Left forelimb (tissue), 1 donor: ENCODE measurements at places on chromosomes 11 and 22.

GRCh38 chr11:48049036-48049435 lies 68.7 kb downstream of the PTPRJ start:
- DNase-seq, result no peak

DNA sequence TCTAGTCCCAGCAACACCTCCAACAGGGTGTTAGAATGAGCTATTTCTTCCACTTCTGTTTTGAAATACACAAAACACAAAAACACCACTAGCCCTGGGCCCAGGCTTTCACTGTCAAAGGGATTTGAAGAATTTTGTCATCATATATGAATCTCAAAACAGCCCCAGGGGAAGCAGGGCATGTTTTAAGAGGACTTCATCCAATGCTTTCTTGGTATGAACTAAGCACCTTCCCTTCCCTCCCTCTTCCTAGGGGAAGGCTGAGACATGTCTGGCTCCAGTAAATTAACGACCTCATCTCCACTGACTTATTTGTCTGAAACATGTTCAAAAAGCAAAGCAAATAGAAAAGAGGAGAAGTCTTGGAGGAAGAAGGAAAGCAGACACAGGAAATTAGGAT lies 75.7 kb upstream of the INCENP start:
- DNase-seq, result no peak

DNA sequence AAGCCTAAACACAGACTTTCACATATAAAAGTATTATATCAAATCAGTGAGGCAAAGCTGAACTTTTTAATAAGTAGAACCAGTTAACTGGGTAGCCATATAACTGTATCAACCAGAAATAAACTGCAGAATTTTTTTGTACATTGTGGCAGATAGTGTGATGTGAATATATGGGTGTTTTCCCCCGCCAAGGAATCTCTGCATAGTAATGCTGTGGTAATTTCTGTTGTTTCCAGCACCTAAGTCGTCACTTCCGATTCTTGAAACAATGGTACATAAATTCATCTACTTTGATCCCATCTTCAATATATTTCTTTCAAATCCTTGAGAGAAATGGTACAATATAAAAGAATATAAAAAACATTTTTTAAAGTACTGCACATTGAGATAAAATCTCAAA lies 39.6 kb downstream of the NARS2 start:
- DNase-seq, result no peak

- DNase-seq, result no peak
Observed at GRCh38 chr22:30115705-30116104, 35.4 kb downstream of the HORMAD2 start.

GRCh38 chr11:121448431-121448941 lies 3.6 kb upstream of the SORL1 start:
- DNase-seq, result no peak

- DNase-seq, result no peak
Observed at GRCh38 chr11:116225784-116226585, 546.8 kb downstream of the BUD13 start.

DNA sequence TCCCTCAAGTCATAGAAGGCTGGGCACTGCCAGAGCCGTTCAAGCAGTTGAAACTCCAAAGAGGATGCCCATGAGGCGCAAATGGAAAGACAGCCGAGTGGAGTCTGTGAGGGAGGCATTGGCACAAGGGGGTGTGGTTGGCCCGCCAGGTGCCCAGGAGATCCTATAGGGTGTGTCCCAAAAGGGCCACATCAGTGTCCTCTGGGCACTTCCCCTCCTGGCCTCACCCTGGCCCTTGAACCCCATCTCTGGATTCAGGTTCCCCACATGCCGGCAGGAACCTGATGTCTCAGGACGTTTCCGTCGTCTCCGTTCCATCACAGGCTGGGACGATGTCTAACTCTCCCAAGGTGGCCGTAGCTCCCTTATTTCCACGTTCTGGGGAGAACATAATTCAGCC lies 54.3 kb downstream of the SBF1 start:
- no peak for DNase-seq

DNA sequence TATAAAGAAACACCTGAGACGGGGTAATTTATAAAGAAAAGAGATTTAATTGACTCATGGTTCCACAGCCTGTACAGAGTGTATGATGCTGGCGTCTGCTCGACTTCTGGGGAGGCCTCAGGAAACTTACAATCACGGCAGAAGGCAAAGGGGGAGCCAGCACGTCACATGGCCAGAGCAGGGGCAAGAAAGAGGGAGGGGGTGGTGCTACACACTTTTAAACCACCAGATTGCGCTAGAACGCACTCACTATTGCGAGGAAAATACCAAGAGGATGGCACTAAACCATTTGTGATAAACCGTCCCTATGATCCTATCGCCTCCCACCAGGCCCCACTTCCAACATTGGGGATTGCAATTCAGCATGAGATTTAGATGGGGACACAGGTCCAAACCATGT lies 79.7 kb upstream of the CARD18 start:
- no peak for DNase-seq

DNA sequence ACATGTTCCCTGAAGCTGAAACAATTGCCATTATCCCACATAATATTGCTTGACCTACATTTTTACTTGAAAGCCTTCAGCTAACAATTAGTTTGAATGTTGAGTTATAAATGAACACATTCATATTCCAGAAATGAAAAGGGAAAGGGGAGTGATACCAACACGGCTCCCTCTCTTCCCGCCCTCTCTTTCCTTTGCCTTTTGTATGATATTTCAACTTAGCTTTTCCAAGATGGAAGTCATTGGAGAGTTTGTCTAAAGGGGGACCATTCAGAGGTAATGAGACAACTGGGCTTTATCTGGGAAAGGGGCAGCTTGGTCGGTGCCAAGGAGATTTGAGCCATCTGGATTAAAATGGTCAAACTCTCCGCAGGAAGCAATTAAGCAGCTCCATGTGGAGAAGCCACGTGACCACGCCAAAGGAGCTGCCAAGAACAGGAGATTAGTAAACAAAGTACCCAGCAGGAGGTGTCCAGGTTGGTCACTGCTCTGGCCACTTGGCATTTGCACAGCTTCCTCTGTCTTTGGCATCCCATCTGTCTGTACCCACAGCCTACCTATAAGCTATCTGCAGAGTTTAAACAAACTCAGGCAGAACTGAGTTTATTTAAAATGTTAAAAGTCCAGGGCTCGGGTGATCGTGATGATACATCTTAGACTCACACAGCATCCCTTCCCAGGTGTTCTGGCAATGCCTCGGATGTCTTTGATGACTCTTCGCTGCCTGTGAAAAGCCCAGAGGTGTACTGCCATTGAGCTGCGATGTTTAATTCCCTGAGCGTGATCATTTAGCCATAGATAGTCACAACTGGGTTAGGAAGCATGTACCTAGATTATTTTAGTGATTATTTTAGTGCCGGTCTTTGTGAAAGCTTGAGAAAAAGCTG lies 735.9 kb downstream of the NTM start:
- no peak for DNase-seq

DNA sequence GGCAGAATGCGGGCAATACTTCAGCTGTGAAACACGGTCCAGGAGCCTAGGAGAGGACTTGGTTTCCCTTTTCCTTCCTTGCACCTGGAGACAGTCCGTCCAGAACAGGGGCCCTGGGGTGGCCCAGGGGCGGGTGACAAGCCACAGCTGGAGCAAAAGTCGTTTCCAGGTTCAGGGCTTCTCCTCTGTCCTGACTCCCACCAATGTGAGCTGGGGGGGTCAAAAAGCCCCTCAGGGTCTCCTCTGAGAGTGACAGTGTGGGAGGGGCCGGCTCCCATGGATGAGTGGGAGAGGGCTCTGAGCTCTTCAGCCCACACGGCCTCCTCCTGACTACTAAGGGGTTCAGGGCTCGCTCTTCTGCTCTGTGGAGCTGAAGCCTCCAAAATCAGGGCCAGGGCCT lies 20.1 kb upstream of the ARFGAP3 start:
- DNase-seq, result no peak

- DNase-seq, result no peak
Observed at GRCh38 chr22:19492504-19493174, 12.9 kb downstream of the CDC45 start.

GRCh38 chr11:16902182-16902581 lies 112.0 kb downstream of the PLEKHA7 start:
- DNase-seq, result no peak
